ENCODE measurements at places on chromosomes 5 and 9. TPM values are rescaled to one million over a fixed set of nuclear protein-coding genes. Genes with fewer than 3 reads are reported as not detected.

Gene GGTA1
- not detected for total RNA-seq

Gene PPP3R2
- not detected for total RNA-seq

Gene ARHGEF28
- total RNA-seq: 58.2 TPM

Gene SPATA31C1
- total RNA-seq: 0.14 TPM

Gene DEPDC1B
- total RNA-seq: 38.6 TPM

Gene C9orf50
- not detected for total RNA-seq

Gene C5orf58
- not detected for total RNA-seq

Gene SPATA31E1
- not detected for total RNA-seq

Gene KCNV2
- not detected for total RNA-seq

Gene FOXD4L5
- total RNA-seq: not detected
